ENCODE measurements at places on chromosomes 16 and 17. TPM values are rescaled to one million over a fixed set of nuclear protein-coding genes. Genes with fewer than 3 reads are reported as not detected.

Gene RNF43
- not detected for total RNA-seq

Gene ENPP7
- total RNA-seq, result not detected

Gene RAPGEFL1
- 2.2 TPM for total RNA-seq

Gene MT1G
- total RNA-seq, result not detected

Gene ALOX15
- total RNA-seq, result not detected

Gene PPP1R27
- total RNA-seq, result not detected

Gene CD300H
- not detected for total RNA-seq

Gene MGAT5B
- 2.2 TPM for total RNA-seq

Gene CCL7
- total RNA-seq, result not detected
